CD4-positive, alpha-beta T cell treated with Interleukin-6 at 100 ng/mL for 8 hours (primary cell): ENCODE measurements at places on chromosomes 1 and 21.

DNA sequence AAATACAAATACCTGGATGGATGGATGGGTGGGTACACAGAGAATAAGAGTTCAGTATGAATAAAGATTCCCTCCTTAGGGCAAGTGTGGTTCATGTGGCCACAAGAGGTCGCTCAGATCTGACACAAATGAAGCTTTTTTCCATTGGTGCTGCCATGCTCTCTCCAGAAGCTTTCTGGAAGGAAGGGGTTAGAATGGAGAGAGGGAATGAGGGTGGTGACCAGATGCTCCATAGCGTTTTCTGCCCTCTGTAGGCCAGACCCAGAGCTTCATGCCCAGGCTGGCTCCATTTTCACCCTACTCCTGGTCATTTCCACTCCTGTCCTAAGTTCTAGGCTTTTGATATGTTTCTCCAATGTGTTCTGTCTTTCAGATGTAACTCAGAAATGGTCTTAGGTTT is 3.3 kb upstream of the FCRL6 start:
- DNase-seq = peak; percentile 38

DNA sequence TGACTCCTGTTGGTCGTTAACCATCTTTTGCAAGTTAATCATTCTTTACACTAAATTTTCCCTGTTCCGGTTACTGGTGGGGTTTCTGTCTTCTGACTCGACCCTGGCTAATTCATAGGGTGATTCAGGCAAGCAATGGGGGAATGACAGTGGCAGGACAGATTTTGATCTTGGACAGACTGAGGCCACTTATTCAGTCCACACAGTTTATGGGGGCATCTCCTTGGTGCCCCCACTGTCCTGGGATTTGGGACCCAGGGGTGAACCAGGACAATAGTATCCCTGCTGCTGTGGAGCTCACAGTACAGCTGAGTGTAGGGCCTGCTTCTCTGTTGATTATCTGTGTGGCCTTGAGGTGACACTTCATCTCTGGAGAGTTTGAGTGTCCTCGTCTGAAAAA is 540.4 kb downstream of the MATN1 start:
- no peak for DNase-seq

- no peak for DNase-seq
Observed at GRCh38 chr1:193589597-193590040, 403.2 kb upstream of the B3GALT2 start.

DNA sequence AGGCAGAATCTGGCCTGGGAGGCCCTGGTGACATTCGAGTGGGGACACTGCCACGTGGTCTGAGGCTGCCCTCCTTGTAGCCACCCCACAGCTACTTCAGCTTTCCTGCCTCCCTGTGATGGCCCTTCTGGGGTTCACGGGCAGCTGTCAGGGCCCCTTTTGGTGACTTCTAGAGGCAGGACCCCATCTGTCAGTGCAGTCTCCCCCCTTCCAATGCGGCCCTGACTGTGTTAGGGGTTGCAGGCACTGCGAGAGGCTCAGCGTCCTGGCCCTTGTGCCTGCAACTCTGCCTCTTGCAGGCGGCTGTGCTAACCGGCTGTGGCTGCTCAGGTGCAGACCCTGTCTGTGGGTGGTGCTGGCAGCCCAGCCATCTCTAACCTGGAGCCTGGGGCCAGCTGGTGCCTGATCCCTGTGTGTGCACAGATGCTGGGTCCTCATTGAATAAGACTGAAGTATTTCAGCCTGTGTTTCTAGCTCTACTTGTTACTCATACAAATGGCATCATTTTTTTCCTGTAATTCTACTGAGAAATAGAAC is 62.2 kb downstream of the S100B start:
- no peak for DNase-seq

GRCh38 chr1:8845104-8846097 is 28.0 kb upstream of the RERE start:
- no peak for DNase-seq

GRCh38 chr1:201471772-201472171 is 2.8 kb upstream of the PHLDA3 start:
- no peak for DNase-seq

- DNase-seq = no peak
Observed at GRCh38 chr1:59705466-59706302, 109.1 kb upstream of the HOOK1 start.

GRCh38 chr1:206590025-206590758 is 22.1 kb downstream of the EIF2D start:
- peak; percentile 79 for DNase-seq

DNA sequence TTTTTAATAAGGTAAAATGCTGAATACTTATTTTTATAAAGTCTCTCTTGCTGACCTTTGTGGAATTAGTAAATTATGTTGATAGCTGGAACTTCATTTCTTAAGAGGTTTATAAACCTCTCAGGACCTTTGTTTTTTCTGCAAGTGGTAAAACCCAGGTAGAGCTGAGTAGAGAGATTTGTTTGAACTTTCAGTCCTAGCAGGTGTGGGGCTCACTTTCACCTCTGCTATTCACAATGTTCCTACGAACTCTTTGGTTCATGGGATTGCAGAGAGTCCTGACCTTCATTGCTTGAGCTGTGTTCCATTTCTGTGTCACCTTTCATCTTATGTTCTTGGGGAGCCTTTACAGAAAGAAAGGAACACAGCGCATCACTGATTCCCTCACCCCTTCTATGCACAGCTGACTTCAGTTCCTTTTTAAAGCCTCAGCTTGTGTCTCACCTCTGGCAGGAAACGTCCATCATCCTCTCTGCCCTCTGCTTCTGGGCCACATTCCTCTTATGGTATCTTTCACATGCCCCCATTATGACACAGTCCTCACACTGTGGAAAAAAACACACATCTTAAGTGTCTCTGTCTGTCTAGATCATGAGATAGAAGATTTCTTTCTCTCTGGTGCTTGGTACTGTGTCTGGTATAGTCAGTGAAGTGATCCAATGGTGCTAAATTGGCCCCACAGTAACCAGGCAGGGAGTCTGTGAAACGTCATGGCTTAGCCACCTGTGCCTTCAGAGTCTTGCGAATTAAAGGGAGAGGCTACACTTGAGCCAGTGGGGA is 262.5 kb upstream of the B3GALT2 start:
- peak; percentile 41 for DNase-seq

DNA sequence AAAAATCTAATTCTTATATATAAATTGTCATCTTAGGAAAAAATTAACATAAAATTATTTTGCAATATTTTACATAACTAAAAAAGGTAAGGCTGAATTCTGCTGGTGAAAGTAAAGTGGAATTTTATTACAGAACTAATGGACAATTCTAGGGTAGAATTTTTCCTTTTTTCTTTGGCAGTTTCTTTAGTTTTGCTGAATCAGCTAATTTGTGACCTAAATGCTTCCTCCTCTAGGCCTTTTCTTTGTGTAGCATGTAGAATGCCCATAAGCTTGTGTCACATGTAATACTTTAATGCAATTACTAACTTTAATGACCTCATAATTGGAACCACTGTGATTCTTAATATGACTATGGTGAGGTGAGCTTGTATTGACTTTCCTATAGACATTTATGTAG is 1378.4 kb upstream of the ADGRL4 start:
- DNase-seq = no peak

DNA sequence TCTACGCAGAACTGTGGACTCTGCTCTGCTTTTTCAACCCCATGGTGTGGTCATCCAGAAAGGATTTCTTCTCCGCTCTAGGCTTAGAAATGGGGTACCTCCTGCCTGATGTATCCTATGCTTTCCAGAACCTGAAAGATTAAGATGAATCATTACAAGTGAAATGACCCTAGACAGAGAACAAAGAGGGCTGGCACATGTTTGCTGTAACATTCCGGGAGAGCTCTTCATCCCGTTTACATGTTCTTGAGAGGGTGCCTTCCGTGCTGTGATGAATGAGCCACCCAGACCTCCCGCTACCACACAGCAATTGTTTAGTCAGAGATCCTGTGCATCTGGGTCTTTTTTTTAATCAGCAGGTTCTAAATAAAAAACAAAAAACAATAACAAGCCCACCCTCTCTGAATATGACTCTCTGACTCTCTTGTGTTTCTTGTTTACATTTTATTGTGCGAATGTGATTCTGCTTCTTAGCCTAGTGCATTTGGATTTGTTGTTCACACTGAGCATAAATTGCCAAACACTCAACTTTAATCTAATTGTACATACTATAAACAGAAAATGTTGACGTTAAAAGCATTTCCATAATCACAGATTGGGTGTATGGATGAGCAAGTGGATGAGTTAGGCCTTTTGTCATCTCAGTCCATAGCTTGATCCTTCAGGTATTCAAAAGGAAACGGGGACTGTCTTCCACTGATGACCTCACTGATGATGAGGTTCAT is 87.1 kb downstream of the GPR88 start:
- no peak for DNase-seq

GRCh38 chr1:173304529-173305227 is 97.5 kb upstream of the TNFSF4 start:
- no peak for DNase-seq

- DNase-seq = no peak
Observed at GRCh38 chr1:43493661-43494450, 36.8 kb upstream of the PTPRF start.

DNA sequence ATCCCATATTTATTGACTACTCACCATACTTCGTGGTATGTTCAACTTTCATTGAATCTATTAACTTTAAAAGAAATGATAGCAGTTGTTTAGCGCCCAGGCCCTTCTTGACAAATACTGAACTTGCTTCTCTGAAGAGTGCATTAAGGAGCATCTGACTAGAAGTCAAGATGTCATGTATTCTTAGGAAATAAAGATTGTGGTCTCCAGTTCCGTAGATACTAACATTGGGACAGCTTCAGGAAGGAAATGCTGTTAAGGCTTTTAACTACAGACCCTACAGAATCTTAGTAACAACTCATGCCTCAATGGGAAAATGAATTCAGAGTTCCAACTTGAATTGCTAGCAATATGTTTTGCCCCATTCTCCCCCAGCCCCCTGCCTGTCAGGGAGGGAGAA is 14.8 kb downstream of the LYST start:
- no peak for DNase-seq

GRCh38 chr21:35753308-35753707 is 307.0 kb downstream of the SETD4 start:
- DNase-seq = no peak
